Stimulated activated CD8-positive, alpha-beta memory T cell treated with anti-CD3 and anti-CD28 coated beads, Interleukin-7, amount 100 ng/mL, for 24 hours (primary cell): ENCODE measurements at places on chromosomes 3 and 15.

DNA sequence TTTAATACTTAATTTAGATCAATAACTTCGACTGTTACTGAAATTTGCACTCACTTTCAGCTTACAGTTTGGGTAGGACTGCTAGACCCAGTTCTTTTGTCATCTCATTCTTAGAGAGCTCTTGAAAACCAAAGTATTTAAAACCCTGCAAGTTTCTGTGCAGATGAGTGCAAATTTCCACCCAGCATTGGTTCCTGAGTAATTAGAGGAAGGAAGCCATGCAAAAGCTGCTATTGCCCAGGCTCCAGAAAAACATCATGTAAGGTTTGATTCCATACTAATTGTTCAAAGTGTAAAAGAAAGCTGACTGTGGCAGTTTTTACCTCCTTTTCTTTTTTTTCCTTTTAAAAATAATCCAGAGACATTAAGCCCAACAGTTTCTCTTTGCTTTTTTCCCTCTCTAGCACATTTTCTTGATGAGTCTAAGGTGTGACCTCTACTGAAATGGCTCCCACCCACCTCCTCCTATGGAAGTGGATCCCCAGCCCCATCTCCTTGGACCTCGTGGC is 30.3 kb downstream of the ABHD2 start:
- DNase-seq = no peak

- DNase-seq = no peak
Measured at GRCh38 chr15:66389098-66389858, 2.6 kb downstream of the MAP2K1 start.

DNA sequence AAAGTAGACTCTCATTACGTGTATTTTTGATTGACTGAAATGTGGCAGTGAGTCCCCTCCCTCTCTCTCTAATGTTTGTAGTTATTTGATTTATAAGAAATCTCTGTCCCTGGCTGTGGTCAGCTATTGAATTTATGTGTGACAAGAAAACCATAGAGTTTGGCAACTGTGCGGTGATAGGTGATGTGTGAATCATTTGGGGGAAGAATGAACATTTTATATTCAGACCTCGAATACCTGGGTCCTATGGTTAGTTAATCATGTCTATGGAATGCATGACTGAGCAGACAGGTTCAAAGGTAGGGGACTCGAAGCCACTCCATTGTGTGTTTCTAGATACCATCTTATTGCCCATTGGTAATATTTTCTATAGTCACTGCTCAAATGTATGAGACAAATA is 712.1 kb downstream of the MECOM start:
- DNase-seq = no peak

DNA sequence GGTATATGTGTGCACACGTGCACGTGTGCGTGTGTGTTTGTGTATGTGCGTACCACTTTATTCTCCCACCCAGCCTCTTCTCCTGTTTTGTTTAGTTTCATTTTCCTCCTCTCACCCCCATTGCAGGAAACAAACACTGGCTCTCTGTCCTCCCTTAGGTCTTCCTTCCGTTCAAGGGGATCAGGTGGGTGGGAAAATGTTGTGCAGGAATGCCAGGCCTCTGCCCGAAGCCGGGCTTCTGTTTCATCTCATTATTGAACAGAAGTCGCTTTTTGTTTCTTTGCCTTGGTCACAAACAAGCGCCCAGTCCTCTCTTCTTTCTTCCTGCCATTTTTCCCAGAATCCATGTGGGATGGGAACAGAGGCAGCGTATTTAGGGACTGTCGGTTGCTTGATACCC is 69.6 kb downstream of the IGF1R start:
- no peak for DNase-seq

- no peak for DNase-seq
Measured at GRCh38 chr3:145857956-145858355, 303.0 kb downstream of the PLOD2 start.

- no peak for DNase-seq
Measured at GRCh38 chr3:115822579-115822978, 199.3 kb downstream of the GAP43 start.

- no peak for DNase-seq
Measured at GRCh38 chr3:69012100-69012799, 1.2 kb downstream of the EOGT start.

DNA sequence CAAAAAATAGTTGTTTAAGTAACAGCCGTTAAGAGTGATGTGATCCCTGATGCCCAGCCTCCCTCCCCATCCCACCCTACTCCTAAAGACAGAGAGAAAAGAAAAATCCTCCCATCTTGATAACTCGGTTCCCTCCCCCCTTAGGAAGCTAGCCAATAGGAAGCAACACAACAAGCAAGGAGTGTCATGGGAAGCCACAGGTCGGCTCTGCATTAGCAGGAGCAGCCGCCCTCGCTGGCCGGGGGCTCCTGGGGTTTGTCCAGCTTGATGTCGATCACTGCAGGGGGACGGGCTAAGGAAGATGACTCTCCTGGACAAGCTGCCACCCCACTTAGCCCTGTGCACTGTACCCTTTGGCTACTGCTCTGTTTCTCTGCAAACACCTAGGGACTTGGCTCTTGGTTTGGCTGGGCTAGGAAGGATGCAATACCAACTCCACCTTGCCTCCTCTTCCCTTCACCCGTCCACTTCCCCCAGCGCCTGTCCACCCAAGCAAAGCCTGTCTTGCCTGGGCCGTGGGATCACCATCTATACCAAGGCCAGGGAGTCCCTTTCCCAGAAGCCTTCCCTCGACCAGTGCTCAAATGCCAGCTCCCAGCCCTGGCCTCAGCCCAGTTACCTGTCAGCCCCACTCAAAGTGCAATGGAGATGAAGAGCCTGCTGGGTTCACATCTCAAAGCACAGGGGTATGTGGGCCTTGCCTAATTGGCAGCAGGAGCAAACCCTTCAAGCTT is 23.1 kb downstream of the SRPRB start:
- DNase-seq = no peak

- DNase-seq = no peak
Measured at GRCh38 chr3:140341203-140341602, 336.7 kb upstream of the TRIM42 start.

DNA sequence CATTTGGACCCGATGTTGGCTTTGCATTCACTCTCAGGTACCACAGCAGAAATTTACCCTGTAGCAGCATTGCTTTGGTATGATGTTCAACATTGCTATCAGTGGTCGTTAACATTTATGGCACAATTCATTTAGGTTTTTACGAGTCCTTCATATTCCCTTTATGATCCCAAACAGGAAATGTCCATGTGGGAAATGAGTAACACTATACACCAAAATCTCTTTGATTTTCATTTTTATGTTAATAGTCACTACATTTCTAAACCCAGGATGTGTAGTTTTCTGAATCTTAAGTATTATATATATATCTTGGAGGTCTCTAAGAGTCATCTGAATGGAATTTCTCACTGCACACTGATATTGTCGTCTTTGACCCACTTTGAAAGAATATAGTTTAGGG is 78.5 kb upstream of the RBMS3 start:
- no peak for DNase-seq

- DNase-seq = no peak
Measured at GRCh38 chr15:65881766-65882434, 12.6 kb downstream of the RAB11A start.

- DNase-seq = no peak
Measured at GRCh38 chr3:178472941-178473340, 63.3 kb upstream of the KCNMB2 start.

GRCh38 chr15:25072857-25073476 is 118.2 kb downstream of the SNRPN start:
- no peak for DNase-seq

- DNase-seq = no peak
Measured at GRCh38 chr3:193010191-193010590, 92.5 kb upstream of the MB21D2 start.

GRCh38 chr3:76490064-76490463 is 549.8 kb upstream of the ROBO2 start:
- DNase-seq = no peak

DNA sequence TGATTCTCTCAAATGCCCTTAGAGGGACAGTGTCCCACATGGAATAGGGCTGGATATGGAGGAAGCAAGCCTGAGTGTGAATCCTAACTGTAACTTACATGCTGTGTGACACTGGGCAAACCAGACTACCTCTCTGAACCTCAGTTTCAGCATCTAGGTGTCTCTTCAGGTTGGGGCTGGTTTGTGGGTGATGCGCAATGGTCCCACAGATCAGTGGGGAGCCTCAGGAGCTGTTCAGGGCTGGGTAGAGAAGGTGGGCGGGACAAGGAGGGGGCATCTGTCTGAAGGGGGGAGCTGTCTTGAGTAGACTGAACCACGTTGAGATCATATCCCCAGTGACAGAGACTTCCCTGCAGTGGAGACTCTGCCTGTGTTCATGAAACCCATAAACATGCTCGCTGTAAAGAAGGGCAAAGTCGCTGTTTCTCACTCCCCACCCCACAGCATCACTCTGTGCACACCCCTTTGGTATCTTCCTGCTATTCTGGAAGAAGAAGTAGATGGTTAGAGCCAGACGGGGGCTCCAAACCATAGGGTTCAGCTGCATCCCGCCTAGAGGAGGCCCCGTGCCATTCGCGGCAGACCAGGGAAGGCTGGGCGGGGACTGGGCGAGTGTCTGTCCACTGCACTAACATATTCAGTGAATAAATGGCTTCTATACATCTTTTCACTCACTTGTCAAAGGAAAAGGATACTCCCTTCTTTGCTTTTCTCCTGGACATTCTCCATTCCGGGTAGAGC is 28.4 kb downstream of the SRPRB start:
- DNase-seq = no peak

- DNase-seq = no peak
Measured at GRCh38 chr15:62109982-62110851, 43.4 kb downstream of the C2CD4A start.

DNA sequence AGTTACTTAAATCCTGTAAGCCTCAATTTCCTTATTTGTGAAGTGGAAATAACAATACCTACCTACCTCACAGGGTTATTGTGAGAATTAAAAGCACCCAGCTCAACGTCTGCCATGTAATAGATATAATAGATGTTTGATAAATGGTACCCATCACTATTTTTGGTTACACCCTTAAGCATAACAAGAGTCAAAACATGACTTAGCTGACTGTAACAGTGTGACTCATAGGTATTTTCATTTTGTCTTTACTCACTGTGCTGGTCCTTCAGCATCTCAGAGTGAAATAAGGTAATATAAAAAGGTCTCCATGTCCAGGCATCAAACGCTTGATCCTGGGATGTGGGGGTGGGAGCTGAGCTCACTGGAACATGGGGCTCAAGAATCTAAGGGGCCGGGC is 3.1 kb downstream of the CPLX3 start:
- DNase-seq = no peak

DNA sequence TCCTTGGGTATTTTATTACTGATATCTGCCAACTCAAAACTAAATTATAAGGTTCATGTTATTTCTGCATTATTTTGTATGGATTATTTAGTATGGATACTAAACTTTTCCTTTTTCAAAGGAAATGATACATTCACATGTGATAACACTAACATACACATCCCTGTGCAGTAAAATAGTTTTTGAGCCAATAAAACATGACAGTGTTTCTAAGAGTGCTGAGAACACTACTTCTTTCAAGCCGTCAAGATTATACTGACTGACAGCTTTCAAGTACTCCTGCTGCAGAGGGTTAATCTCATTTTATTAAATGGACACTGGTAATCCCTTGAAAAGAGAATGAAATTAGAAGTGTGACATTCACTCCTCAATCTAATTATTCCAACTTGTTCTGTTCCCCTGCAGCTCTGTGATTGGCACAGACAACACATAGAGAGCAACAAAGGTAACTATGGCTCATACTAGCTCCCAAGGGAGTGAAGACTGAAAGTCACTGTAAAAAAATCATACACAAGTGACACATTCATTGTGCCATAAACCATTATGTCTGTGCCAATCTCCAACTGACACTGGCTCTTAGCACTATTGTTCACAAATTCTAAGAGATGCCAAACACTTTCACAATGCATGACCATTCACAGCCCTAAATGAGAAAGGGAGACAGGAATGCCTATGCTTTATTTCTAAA is 468.6 kb downstream of the SHQ1 start:
- no peak for DNase-seq

- no peak for DNase-seq
Measured at GRCh38 chr3:151293127-151293526, 14.8 kb upstream of the P2RY14 start.

GRCh38 chr3:25457671-25458419 is 29.8 kb downstream of the RARB start:
- DNase-seq = no peak
